ENCODE measurements at places on chromosomes 2 and 18.
A peak's percentile ranks its signal among the peaks of the same experiment; 100 is the strongest.

GRCh38 chr2:225998653-225999052 lies 599.1 kb downstream of the NYAP2 start:
- no peak for DNase-seq

GRCh38 chr2:54635554-54636152 lies 87.8 kb upstream of the EML6 start:
- no peak for DNase-seq

DNA sequence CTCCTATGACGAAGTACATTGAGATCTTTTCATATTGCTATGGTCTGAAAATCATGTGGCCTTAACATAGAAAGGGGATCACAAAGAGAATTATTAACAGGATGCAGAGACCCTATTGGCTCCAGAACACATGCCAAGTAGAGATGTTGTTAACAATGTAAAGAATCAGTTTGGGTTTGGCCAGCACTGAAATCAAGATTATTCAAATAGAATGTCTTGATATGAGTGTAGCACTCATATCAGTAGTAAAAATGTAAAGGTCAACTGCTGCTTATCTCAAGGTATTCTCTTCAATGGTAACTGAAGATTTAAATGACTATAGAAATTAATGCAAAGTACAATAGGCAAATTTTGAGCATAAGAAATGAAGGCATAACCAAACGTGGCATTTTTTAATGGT lies 262.8 kb downstream of the PTH2R start:
- no peak for DNase-seq

DNA sequence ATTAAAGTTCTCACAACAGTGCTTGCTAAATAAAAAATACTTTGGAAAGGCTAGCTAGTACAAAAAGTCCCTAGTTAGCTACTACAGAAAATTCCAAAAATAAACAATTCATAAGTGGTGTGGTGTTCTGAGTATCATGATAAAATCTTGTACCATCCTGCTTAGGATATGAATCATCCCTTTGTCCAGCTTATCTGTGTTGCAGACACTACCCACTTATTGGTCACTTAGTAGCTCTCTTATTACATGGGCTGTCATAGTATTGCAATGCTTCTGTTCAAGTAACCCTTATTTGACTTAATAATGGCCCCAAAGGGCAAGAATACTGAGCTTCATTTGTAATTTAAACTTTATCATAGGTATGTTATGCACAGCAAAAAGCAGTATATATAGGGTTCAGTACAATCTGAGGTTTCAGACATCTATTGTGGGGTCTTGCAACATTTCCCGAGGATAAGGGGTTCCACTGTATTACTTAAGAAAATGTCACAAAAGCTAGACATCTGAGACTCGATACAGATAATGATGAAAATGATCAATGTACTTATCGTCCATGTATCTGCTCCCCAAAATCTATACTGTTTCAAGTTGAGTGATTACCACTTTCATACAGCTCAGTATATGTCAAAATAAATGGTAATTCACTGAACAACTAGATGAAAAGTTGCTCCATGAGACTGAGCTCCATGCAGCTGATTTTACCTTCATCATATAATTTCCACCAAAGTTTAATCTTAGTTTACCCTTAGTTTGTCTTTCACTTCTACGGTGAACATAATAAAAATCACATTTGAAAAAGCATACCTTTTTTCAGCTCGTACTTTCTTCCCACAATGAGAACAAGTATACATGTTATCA lies 93.8 kb downstream of the C2orf74 start:
- no peak for DNase-seq

GRCh38 chr2:45699032-45699658 lies 47.7 kb downstream of the PRKCE start:
- DNase-seq, result peak; percentile 69

- DNase-seq, result no peak
Measured at GRCh38 chr2:118524911-118525310, 322.5 kb downstream of the EN1 start.

DNA sequence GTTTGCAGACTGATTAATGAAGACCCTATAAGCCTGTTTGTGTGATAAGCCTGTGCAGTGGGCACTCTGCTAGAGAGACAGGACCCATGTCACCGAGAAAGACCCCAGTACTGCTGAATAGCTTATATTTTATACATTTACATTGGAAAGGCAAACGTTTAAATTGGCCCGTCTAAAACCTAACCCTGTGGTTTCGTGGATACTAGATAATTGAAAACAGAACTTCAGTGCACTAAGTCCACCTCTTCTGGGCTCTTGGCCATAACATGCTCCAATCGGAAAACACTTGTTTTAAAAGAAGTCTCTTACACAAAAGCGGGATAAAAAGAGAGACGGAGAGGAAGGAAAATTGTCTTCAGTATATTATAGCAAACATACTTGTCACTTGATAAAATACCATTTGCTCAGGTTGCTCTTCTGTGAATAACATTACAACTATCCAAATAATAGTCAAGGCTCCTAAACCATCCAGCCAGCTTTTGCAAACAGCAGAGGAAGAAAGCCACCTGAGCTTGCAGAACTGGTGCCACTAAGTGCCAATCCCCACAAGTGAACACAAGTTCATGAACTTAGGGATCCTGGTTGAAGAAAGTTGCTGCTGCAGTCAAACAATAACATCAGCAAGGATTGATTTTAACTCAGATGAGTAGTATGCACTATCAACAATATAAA lies 218.4 kb upstream of the FN1 start:
- DNase-seq, result no peak

DNA sequence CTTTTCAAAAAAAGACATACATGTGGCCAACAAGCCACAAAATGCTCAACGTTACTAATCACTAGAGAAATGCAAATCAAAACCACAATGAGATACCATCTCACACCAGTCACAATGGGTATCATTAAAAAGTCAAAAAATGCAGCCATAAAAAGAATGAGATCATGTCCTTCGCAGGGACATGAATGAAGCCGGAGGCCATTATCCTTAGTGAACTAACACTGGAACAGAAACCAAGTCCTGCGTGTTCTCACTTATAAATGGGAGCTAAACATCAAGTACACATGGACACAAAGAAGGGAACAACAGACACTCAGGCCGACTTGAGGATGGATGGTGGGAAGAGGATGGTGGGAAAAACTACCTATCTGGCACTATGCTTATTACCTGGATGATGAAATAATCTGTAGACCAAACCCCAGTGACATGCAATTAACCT lies 17.8 kb upstream of the ATL2 start:
- DNase-seq, result no peak

DNA sequence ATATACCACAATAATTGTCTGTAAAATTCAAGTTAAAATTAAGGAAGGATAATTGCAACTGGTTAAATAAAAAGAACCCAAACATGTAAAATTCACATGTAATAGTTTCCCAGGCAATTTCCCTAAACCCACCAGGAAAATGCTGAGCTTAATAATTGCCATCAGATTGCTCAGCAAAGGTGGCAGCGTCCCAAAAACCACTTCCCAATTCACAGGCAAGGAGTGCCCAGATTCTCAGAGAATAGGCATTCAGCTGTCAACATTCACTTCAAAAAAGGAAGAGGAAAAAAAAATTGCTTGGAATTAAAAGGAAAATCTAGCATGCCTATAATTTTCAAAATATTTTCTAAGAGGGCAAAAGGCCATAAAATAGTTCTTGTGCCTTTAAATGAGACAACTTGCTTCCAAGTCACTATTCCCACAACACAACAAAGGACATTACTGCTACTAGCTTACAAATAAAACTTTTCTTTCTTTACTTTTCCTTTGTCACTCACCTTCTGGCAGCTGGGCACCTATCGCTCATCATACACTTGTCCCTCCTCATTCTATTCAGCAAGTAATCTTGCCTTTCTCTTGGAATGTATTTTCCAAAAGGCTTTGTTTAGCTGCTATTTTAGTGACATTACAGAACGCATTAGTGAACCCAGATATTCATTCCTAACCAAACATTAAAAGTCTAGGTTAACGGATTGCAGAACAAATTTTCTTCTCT lies 15.2 kb downstream of the SRBD1 start:
- DNase-seq, result peak; percentile 45

GRCh38 chr2:218952160-218952559 lies 7.3 kb upstream of the CDK5R2 start:
- no peak for DNase-seq

- no peak for DNase-seq
Measured at GRCh38 chr2:45678791-45679348, 27.4 kb downstream of the PRKCE start.

GRCh38 chr2:139905624-139906023 lies 1125.4 kb upstream of the NXPH2 start:
- no peak for DNase-seq

GRCh38 chr2:88590998-88591613 lies 36.2 kb downstream of the EIF2AK3 start:
- DNase-seq, result peak; percentile 72

GRCh38 chr2:168136392-168136977 lies 110.9 kb downstream of the STK39 start:
- peak; percentile 75 for DNase-seq

DNA sequence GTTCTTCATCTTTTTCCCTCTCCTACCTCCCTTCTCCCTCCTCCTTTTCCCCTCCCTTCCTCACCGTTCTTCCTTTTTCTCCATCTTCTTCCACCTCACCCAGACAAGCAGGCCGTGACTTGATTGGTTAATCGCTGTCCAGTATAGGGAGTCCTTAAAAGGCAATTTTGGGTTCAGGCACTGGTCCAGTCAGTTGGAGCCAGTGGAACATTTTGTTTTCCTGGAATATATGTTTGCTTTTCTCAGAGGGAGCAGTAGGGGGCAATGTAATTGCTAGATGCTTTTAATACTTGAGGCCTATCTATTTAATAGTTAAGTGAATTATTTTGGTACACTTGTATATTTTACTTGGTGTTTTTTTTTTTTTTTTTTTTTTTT lies 15.0 kb downstream of the ELAC1 start:
- no peak for DNase-seq

DNA sequence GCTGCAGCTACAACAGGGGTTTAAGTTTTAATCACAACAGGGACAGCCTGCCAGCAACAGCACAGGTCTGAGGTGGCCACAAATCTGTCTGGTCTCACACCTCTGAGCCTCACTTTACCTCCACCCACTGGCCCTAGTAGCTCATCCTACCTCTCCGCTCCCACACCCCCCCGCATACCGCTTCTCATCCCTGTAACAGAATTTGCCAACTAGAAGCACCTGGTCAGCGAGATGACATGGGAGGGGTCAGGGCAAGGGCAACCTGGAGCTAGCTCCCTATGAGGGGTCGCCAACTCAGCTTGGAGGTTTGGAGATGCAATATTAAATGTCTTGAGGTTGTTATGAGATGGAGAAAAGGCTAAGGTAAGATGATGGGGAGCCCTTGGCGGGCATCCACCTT lies 7.5 kb downstream of the CATIP start:
- DNase-seq, result no peak

- no peak for DNase-seq
Measured at GRCh38 chr2:70630761-70631160, 77.1 kb upstream of the TGFA start.

GRCh38 chr2:138016351-138017087 lies 52.2 kb downstream of the HNMT start:
- no peak for DNase-seq

DNA sequence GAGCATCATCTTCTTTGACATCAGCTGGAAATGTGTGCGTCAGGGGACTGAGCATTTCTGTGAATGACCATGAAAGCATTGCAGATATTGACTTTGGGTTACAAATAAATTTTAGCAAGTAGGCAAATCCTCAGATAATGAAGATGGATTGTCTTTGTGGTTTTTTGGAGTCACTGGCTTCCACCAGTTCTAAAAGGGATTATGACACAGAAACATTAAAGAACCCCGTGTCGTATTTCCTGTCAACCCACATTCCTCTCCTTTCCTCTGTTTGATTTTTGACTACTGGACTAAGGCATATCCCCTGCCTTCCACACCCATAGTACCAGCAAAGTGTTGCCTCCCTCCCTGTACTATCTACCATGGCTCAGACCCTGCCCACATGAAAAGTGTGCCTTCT lies 268.1 kb downstream of the MYO3B start:
- DNase-seq, result no peak

GRCh38 chr2:16251511-16252225 lies 311.3 kb downstream of the MYCN start:
- no peak for DNase-seq

DNA sequence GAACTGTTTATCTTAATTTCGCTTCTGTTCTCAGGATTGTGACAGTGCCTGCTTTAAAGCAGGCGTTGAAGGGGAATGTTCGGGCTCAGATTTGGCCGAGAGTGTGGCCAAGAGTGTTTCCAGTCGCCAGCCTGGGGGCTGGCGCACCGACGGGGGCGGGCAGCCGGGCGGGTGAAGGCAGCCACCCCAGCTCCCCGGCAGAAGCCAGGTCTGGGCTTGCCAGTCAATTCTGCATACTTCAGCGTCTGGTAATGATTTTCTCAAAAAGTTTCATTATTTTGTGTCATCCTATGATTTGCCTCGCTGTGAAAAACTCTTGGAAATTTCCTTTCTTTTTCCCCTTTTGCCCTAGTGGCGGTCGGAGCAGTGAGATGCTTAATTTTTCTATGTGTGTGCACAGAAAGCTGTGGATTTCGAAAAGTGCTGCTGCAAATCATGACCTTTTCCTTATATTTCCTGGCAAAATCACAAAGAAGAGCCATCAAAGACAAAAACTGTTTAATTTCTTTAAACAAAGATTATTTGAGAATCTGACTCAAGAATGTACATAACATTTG lies 856 bp downstream of the FAM228A start:
- DNase-seq, result no peak

- DNase-seq, result no peak
Measured at GRCh38 chr2:156352911-156353310, 20.4 kb upstream of the NR4A2 start.
